ENCODE measurements at places on chromosomes 5 and 9.
A peak's percentile ranks its signal among the peaks of the same experiment; 100 is the strongest.

GRCh38 chr5:165457859-165458481 lies 1952.6 kb downstream of the MAT2B start:
- DNase-seq: peak; percentile 35

GRCh38 chr9:16521868-16522411 lies 348.5 kb downstream of the BNC2 start:
- DNase-seq: peak; percentile 98

DNA sequence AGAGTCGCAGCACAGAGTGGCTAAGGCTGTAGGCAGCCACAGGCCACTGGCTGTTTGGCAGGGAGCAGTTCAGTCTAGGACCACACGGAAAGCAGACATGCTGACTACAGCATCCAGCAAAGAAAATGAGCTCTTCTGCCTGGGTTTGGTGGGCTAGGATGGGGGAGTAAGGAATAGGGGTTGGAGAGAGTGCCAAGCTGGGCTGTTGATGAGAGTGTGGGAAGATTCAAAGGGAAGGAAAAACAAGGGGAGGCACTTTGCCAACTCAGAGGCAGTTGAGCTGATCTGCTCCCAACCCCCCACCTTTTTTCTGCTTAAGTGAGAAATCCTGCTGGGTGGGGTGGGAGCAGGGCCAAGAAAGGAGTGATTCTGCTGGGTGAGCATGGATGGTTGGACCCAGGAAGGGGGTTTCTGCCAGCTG lies 35.9 kb downstream of the SVEP1 start:
- DNase-seq: peak; percentile 72

- DNase-seq: no peak
These were observed 7.7 kb upstream of the PTPDC1 start for GRCh38 chr9:94076557-94076956.

DNA sequence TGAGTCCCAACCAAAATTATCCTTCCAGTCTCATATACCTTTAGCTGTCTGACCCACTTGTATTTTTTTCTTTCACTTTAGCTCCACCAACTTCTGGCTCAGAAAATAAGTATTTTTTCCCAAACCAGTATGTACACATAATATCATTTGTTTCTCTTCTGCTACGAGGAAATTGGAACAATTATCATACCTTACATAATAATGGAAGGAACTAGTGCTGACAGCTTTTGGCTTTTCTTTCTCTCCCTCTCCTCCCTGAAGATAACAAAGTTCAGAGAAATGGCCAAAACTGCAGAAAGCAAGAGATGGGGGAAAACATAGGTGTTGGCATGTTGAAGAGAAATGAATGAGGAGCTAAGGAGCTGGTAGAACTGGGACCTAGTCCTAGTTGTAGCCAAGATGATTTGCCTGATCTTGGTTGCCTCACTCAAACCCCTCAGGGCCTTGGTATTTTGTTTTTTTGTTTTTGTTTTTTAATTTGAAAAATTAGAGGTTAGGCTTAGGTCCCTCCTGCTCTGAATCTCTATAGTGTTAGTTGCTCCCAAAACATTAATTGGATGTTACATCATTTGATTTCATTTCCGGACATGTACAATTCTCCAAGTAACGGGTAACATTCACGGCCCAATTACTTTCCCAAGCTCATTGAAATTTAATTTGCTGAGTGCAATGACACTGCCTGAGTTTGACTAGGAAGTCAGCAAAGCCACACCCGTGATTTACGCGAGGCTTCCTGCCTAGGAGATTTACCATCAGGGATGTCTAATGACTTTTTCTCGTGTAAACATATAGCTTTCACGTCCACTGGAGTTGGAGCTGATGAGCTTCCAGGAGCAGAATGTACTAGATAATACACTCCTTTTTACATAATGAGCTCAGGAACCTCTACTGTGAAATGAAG lies 291.6 kb downstream of the TLE1 start:
- DNase-seq: no peak

GRCh38 chr5:140881889-140882590 lies at the start of gene PCDHA13:
PCDHA13 (plus strand) TSS chr5:140882124; CDS start chr5:140882269, 145 bp downstream.
- DNase-seq: peak; percentile 4

- no peak for DNase-seq
These were observed 131.5 kb downstream of the MELK start for GRCh38 chr9:36704148-36704547.

DNA sequence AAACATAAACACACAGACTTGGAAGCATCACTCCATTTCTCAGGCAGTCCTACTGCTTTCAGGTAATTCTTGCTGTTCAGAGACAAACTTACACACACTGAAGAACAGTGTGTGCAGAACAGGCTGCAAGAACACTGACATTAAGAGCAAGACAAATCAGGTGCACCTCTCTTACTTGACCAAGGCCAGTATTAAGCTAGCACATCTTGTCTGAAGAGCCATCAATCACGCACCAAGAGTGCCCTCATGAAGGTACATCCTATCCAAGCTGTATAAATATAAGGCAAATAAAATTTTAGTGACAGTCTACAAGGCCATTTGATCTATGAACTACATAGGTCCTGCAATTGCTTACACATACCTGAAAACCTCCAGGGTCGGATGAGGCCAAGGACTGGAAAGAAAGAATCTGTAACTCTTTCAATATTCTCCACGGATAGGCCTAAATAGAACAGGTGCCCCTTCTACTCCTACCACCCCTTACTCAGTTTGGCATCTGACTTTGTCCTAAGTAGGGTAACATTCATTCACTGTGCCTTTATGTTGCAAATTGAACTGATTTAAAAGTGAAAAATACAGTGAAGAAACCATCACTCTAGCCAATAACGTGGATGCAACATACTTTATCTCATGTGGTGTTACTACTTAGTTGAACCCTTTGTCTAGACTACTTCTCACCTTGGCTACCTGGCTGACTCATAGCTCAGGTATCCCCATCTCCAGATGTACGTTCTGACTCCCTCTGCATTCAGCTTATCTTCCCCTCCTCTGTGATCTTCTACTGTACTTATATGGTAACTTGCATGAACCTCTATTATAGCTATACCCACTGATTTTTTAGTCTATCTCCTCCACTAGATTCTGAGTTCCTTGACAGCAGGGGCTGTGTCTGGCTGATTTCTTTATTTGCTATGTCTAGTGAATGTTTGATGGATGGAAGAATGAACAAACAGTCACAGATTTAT lies 256.3 kb downstream of the KIAA0825 start:
- no peak for DNase-seq

- peak; percentile 82 for DNase-seq
These were observed 52.1 kb downstream of the GDNF start for GRCh38 chr5:37787742-37788141.

DNA sequence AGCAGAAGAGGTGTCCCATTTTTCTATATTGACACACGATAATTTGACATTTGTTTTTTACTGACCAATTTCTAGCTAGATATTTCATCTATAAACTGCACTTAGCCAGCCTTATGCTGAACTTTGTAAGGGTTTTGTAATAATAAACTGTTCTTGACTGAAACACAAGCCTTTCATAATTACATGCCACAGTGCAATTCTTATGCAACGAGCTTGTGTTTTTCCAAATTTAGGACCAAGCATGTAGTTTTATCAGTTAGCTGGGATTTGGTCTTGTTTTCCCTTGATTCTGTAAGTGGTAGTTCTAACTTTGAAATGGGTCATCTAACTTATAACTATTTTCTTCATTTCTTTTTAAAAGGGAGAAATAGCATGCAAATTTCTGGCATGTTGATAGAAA lies 1.3 kb upstream of the LURAP1L start:
- DNase-seq: no peak

DNA sequence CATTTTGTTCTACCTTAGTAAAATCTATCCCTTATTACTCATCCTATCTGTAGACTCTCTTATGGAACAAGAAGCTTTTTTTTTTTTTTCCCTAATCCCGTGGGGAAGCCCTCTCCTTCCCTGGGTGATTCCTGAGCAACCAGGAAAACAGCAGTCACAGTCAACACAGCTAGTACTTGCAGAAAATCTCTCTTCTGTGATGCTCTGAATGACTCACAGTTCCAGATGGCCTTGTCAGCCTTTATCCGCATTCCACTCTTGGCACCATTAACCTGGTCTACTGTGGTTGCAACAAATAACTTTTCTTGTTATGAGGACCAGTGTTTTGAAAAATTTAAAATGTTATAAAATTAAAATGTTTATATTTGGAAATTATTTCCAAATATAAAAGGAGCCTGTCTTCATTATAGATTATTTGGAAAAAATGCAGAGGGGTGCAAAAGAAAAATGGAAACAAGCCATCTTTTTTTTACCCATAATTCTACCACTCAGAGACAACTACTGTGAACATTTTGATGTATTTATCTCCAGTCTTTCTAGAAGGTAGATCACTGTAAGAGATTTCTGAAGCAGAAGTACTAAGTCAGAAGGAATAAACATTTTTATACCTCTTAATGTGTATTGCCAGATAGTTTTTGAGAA lies 486.7 kb downstream of the RAB3C start:
- DNase-seq: peak; percentile 97

- DNase-seq: no peak
These were observed 513.5 kb downstream of the MTRR start for GRCh38 chr5:8382456-8382855.

GRCh38 chr5:139760066-139761056 lies 35.2 kb upstream of the PSD2 start:
- peak; percentile 49 for DNase-seq

DNA sequence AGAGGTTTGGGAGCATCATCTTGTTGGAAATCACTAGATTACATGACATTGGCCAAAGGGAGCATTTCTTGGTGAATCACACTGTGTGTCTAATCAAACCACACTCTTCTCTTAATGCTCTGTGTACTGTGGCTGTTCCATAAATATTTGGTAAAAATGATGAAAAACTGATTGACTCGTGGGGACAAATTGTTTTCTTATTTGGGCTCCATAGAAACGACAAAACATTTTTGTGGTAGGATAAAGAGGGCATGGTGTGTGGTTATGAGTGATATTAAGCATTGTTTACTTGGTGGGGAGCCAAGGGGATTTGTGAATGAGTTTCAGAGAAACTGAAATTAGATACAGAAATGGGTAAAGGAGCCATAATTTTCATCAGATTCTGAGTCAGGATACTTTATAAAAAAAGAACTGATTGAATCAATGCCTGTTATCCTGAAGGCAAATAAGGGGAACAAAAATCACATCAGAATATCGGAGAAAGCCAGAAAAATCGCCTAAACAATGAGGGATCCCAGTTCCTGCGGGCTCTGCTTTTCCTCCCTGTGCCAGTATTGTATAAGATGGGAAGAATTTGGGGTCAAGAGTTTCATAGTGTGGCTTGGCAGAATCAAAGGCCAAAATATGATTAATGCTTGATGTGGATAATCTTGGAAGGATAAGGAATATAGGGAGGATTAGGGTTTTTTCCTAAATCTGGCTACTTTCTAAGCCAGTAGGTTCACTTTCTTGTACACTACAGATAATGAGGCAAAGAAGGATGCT lies 33.3 kb downstream of the FBXL7 start:
- peak; percentile 77 for DNase-seq

DNA sequence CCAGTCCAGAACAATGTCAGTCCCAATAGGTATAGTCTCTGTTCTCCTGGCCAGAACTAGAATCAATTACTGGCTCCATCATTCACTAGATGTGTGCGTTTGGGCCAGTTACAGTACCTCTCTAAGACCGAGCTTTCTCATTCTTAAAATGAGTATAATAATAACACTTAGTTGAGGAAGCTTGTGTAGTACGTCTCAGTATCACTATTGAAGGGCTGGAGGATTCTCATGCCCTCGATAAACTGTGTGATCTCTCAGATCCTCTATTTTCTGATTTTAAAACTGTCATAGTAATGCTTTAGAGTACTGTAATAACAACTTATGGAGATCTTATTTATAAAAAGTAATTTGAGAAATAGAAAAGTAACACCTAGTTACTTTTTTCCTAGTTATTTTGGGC lies 50.7 kb downstream of the CDKN2A start:
- no peak for DNase-seq

DNA sequence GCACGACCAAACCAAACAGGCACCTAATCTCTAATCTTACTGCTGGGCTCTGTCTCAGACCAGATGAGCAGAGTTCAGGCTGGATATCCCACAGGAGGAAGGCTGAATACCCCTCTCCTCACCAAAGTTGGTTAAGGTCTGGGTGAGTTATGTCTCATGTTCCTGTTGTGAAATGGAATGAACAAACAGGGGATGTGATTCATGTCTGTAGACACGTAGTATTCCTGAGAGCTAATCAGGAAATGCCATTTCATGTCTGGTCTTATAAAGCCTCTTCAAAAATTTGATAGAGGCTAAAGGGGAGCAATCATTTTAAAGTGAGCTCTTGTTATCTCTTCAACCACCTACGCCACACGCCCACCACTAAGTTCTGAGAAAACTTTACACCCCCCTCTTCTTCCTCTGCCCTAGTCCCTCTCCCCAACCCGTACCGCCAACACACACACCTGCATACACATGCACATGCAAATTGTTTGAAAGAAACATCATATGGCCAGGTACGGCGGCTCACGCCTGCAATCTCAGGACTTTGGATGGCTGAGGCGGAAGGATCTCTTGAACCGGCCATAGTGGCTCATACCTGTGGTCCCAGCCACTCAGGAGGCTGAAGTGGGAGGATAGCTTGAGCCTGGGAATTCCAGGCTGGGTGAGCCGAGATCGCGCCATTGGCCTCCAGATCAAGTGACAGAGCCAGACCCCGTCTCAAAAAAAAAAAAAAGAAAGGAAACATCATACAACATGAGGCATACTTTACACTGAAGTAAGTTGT lies 69.8 kb upstream of the RAI14 start:
- DNase-seq: peak; percentile 95

DNA sequence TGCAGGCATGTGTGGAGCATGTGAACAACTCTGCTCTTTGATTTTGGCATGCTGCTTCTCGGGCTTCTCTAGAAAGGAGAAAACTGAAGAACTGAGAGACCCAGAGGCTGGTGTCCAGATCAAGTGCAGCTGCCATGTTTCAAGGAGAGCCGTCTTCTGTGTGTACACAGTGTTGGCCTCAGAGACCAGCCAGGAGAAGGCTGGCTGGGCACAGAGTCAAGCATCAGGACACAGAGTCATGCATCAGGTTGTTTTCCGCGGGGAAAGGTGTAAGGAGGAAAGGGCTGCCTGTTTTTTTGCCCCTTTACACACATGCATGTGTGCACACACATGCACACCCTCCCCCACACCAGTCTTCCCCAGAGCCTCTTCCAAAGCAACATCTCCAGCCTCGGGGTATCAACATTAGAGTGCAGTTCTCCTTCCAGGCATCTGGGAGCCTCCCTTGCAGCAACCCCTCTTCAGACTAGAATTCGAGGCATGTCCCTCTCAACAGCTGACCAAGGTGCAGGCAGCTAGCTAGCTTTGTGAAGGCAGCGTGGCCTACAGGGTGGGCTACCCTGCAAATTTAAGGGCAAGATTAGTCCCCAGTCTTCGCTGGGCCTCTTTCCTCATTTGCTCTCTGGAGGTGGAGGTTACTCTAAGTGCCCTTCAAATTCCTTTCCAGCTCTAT lies 180.9 kb downstream of the AOPEP start:
- DNase-seq: no peak

DNA sequence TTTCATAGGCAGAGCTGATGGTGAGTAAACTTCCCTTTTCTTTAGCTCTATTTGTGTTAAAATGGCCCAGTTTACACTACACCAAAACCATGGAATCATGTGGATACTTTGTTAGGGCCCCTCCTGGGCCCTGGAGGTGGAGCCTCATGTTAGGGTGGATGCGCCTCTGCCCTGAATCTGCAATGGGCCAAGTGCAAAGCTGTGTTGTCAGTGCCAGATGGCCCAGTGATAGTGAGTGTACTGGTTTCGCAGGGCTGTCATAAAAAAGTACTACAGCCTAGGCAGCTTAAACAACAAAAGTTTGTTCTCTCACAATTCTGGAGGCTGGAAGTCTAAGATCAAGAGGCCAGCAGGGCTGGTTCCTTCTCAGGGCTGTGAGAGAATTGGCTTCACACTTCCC lies 64.8 kb downstream of the HSPA4 start:
- no peak for DNase-seq

GRCh38 chr5:174556756-174557155 lies 167.6 kb upstream of the MSX2 start:
- DNase-seq: no peak

- no peak for DNase-seq
These were observed 15.3 kb downstream of the EGFLAM start for GRCh38 chr5:38273626-38274025.
